ENCODE measurements at places on chromosomes 1 and 21.
A peak's percentile ranks its signal among the peaks of the same experiment; 100 is the strongest.

DNA sequence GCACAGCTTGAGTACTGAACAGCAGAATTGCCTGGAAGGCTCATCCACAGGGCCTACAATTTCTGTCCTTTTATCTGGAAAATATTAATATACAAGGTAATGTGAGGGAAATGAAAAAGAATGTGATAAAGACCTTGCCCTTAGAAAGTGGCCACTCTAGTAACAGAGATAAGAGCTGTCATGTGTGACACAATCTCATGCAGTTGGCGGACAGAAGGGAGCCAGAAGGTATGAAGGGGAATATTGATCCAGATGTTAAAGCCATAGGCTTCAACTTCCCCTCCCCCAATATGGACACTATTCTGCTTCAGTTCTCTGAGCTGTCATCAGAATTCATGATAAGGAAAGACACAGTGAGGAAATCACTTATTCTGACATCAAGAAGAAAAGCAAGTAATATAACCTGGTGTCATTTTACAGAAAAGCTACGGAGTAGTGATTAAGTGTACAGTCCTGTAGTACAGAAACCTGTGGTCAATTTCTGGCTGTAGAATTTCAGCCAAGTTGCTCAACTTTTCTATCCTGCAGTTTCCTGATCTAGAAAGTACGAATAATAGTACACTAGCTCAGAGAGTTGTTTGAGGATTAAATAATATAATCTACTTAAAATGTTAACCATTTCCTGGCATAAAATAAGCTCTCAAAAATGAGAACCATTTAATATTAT is 572.1 kb downstream of the DPYD start:
- no peak for DNase-seq

GRCh38 chr1:109984190-109984455 is 442 bp upstream of the AHCYL1 start:
- DNase-seq, result no peak

DNA sequence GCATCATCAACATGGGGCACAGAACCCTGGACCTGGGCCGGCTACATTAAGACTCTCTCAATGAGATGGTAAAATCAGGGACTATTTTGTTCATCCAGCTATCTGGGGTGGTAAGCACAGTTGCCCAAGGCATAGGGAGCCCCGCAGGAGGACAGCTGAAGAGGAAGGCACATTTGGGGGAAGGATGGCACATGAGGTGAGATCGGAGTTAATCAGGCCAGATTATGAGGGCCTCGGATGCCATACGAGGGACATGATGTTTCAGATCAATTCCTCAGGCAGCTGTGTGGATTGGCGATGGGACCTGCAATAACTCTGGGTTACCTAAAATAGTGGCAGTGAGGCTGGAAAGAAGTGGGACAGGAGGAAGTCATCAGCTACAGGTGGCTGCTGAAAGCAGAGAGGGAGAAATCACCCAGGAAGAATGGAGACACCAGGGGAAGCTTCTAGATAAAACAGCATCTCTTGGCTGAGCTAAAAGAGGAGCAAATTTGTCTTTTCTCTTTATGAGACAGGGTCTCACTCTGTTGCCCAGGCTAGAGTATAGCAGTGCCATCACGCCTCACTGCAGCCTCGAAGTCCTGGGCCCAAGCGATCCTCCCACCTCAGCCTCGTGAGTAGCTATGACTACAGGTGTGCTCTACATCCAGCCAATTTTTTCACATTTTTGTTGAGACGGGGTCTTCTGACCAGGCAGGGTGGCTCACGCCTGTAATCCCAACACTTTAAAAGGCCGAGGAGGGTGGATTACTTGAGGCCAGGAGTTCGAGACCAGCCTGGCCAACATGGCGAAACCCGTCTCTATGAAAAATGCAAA is 21.1 kb downstream of the TOMM20 start:
- no peak for DNase-seq

DNA sequence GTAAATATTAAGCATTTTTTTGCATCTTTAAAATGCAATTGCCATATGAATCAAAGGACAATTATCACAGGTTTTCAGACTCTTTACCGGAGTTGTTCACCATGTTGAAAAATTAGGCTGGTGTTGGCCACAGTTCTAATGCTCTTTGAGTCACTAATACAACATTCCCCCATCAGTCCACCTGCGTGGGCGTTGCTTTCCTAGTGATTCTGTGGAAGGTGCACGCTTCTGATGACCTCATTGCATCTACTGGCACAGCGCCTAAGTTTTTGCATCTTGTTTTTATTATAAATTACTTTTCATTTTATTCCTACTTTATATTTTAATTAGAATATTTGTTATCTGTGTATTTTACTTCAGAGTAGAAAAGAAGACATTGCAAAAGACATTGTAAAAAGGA is 4.7 kb upstream of the F5 start:
- DNase-seq, result no peak

DNA sequence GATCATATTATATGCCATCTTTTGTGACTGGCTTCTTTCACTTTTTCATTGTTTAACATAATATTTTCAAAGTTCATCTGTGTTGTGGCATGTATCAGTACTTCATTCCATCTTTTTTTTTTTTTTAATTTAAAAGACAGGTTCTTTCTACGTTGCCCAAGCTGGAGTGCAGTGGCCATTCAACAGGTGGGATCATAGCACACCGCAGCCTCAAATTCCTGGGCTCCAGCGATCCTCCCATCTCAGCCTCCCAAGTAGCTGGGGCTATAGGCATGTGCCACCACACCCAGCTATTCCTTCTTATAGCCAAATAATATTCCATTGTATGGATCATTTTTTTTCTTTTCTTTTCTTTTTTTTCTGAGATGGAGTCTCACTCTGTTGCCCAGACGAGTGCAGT is 34.6 kb upstream of the ZNF281 start:
- no peak for DNase-seq

DNA sequence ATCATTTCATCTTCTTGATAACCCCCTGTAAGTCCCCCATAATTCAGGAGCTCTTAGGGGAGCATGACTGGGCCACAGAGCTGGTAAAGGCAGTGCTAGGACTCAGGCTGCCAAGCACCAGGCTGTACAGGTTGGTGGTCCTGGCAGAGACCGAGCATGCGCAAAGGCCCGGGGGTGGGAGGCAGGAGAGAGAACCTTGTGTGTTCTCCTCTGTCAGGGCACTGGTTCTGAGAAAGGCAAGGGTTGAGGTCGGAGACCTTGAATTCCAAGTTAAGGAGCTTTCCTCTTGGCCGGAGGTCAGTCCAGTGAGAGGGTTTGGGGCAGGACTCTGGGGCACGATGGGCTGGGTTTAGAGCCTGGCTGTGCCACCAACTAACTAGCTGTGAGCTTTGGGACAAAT is 23.2 kb downstream of the PADI3 start:
- no peak for DNase-seq

DNA sequence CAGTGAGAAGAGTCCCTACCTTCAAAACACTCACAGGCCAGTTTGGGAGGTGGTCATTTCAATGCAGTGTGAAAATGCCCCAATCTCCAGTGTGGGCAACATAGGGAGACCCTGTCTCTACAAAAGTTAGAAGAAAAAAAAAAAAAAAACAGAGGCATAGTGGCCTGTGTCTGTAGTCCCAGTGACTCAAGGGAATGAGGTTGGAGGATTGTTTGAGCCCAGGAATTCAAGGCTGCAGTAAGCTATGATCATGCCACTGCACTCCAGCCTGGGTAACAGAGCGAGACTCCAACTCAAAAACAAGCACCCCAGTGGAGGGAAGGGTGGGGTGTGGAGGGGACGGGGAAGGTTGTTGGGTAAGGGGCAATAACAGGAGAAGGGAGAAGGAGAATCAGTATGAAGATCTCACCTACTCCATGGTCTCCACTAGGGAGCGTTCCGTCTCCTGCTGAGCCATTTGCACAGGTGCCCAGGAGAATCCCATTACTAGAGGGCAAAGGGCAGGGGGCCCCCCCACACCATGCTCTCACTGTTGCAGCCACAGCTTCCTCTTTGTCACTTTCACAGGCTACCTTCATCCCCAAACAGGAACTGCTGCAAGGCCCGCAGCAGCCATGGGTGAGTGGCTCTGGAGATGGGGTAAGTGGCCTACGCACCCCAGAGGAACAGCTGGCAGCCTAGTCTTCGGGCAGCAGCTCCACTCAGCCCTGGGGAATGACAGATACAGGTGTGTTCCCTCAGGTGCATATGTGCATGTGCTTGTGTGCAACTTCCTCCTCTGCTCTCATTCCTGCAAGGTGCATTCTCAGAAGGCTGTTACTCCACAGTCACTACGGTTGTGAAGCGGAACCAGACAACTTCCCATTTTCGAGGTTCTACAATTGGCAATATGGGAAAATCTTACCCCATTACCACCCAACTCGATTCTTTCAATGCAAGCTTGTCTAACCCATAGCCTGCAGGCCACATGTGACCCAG is 87.9 kb upstream of the LYST start:
- peak; percentile 27 for DNase-seq

GRCh38 chr1:195769461-195769860 is 838.8 kb downstream of the KCNT2 start:
- DNase-seq, result no peak

- DNase-seq, result no peak
Measured at GRCh38 chr1:111505641-111506119, 2.2 kb upstream of the ADORA3 start.

DNA sequence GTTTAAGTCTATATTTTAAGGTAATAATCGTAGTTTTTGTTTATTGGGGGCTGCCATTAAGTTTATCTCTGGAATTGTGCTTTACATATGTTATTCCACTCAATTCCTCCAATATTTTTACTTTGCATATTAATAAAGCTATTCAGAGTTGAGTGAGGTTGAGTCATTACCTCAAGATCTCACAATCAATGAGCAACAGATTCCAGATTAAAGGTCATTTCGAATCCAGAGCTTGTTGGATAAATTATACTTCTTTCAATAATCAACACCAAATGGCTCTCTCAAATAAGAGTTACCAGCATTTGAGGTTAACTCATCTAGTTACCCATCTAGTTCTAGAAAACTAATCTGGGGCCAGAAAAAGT is 16.7 kb downstream of the RGS4 start:
- no peak for DNase-seq

DNA sequence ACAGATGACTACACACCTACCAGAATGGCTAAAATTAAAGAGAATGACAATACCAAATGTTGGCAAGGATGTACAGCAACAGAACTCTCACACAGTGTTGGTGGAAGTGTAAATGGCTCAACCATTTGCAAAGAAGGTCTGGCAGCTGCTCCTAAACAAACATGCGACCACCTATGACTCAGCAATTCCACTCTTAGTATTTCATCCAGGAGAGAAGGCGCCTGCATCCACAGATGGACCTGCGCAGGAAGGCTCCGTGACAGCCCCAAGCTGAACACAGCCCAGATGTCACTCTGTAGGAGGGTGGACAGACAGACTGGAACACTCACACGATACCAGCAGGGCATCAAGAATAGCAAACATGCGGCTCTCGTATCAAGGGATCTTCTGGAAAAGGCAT is 6.7 kb downstream of the PTTG1IP start:
- no peak for DNase-seq

DNA sequence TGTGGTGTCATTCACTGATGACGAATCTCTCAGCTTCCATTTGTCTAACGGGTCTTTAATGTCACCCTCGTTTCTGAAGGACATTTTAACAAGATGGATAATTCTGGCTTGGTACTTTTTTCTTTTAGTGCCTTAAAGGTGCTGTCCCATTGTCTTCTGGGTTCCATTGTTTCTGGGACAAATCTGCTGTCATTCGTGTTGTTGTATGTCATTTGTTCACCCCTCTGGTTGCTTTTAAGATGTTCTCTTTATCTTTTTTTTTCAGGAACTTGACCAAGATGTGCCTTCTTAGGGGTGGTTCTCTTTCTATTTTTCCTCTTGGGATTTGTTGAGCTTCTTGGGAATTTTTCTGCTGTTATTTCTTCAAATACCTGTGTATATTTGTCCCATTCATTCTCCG is 14.0 kb upstream of the MMEL1 start:
- DNase-seq, result no peak

GRCh38 chr1:40405812-40406211 is 32.3 kb downstream of the SMAP2 start:
- no peak for DNase-seq

DNA sequence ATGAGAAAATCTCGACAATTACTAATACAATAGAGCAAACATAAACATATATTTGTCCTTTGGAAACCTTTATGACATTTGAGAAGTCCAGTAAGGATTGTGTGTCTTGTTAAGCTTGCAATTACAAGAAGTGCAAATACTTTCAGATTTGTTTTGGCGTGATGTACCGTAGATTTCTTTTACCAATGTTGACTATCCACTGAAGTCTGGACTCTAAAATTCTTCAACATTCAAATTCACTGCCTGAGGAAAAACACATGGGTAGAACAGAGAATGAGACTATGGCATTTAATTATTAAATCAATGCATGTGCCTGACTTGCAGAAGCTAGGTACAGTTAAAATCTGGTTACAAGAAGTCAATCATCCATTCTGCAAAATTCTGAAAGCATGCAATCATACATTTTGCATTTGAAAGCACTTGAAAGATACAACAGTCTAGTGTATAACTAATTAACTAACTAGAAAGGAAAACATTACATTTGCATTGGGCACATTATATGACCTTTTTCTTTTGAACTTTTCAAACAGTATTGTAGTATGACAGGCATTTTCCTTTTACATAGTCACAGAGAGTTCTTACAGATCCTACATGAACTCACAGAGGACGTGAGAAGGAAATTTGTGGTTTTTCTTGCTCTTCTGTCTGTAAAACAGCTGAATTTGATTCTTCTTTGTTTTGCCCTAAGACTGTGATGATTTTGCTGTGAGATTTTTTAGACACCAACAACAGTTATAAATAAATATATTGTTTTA is 511.1 kb upstream of the ADGRL4 start:
- no peak for DNase-seq

GRCh38 chr1:57966751-57967406 is 543.0 kb upstream of the DAB1 start:
- DNase-seq, result no peak

DNA sequence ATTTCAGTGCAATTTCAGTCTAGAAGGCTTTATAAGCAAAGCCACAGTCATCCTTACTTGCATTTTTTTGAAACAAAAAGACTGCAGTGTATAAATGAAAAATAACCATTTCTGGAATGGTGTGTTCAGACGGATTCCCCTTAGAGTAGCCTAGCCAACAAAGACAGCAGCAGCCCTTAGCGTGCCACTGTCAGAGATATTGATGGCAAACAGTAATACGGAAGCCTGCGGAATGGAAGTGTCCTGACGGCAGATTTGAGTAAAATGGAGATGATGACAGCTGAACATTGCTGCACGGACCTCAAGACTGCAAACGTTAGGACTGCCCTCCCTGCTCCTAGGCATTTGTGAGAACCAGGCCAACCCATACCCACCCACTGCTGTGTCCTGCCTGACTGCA is 54.7 kb downstream of the PDE9A start:
- DNase-seq, result no peak

- DNase-seq, result no peak
Measured at GRCh38 chr1:65503427-65503826, 83.0 kb downstream of the LEPR start.

- DNase-seq, result no peak
Measured at GRCh38 chr1:30746212-30747032, 11.2 kb downstream of the LAPTM5 start.

GRCh38 chr1:228315484-228315944 is 91.1 kb downstream of the TRIM11 start:
- DNase-seq, result no peak

Measured in activated naive CD4-positive, alpha-beta T cell treated with Interleukin-2 at 50 U/mL for 16 hours (primary cell).